Chondrocyte (in vitro differentiated cells): ENCODE measurements at places on chromosomes 4 and X. TPM values are rescaled to one million over a fixed set of nuclear protein-coding genes. Genes with fewer than 3 reads are reported as not detected.
A peak's percentile ranks its signal among the peaks of the same experiment; 100 is the strongest.

EMCN gene
- total RNA-seq: 0.19 TPM in 1 of 3 replicates, not detected in the others

TMEM150C gene
- total RNA-seq: 1.7 to 2.3 TPM (median 1.7 TPM) in 3 replicates

TENT5D gene
- total RNA-seq: not detected in 3 replicates

DNA sequence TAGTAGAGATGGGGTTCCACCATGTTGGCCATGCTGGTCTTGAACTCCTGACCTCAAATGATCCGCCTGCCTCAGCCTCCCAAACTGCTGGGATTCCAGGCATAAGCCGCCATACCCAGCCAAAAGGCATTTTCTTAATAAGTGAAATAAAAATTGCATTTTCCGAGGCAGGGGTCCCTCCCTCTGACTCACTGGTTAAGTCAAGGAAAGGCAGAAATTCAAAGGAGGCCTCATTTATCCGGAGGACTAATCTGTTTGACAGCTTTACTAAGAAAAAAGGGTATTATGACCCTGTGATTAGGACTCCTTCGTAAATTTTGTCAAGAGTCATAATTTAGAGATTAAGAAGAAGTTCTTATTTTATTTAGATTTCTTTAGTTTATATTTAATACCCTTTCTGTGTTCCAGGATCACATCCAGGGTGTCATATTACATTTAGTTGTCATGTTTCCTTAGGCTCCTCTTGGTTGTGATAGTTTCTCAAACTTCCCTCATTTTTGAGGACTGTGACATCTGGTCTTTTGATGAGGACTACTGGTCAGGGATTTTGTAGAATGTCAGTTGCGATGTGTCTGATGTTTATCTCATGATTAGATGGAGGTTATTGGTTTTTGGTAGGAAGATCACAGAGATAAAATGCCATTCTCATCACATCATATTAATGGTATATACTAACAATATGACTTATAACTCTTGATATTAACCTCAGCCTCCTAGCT lies 753.7 kb upstream of the AMOT start:
- H3K4me3 ChIP-seq: no peak overlapping the region
- H3K27me3 ChIP-seq: peaks cover 10% of the 10 kb centered on the region
- H3K4me1 ChIP-seq: no peaks in the 10 kb centered on the region

GRCh38 chr4:118850488-118851173 lies 14.7 kb upstream of the SEC24D start:
- H3K36me3 ChIP-seq: no peaks in the 10 kb centered on the region
- H3K27me3 ChIP-seq: no peaks in the 10 kb centered on the region
- H3K4me3 ChIP-seq: peak overlapping the region; percentile 63
- H3K27ac ChIP-seq: no peak overlapping the region

GRCh38 chr4:93983140-93983539 lies 154.6 kb downstream of the ATOH1 start:
- no peak overlapping the region for H3K27ac ChIP-seq
- H3K4me3 ChIP-seq: no peak overlapping the region
- peaks cover 1% of the 10 kb centered on the region for H3K27me3 ChIP-seq
- no peaks in the 10 kb centered on the region for H3K4me1 ChIP-seq
- no peak for DNase-seq

DNA sequence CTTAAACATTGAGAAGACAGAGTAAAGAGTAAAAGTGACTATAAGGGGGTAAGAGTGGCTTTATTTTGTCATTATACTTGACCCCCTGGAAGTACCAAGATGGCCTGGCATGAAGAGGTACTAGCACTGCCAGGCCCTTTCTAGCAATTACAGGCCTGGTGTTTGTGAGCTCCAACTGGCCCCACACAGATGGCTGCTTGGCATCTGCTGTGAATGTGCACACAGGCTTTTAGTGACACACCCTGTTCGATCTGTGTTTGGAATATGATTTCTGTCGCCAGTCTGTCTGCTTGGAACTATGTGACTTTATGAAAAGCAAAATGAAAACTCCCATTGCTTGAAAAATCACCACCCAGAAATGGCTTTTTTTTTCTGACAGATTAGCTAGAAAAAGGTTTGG lies 123.3 kb downstream of the CLCN4 start:
- DNase-seq: no peak
- peaks cover 1% of the 10 kb centered on the region for H3K36me3 ChIP-seq
- H3K27me3 ChIP-seq: peaks cover 4% of the 10 kb centered on the region
- H3K27ac ChIP-seq: no peak overlapping the region
- H3K4me1 ChIP-seq: no peaks in the 10 kb centered on the region
- no peak overlapping the region for H3K4me3 ChIP-seq
